ENCODE measurements at places on chromosomes 3 and 15. TPM values are rescaled to one million over a fixed set of nuclear protein-coding genes. Genes with fewer than 3 reads are reported as not detected.

ANKRD63 gene
- total RNA-seq: 0.44 TPM

DNA sequence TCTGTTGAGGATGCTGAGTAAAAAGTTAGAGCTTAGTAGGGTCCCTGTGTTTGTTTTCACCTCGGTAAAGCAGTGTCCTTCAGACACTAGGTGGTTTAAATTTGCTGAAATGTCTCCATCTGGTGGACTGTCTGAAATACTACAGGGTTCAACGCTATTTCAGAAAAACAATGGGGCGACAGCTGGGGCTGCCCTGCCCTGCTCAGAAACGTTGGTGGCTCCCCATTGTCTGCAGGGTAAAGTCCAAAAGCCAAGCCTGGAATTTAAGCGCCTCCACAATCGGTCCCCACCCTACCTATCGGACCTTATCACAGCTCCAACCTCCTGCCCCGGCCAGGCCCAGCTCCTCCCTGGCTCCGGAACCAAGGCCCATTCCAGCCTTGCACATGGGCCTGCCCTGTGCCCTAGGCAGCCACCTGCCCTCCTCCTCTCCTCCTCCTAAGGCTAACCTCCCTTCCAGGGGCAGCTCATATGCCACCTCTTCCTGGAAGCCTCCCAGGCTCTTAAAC lies 4.3 kb upstream of the TSEN2 start:
- no peaks in the 10 kb centered on the region for H3K36me3 ChIP-seq
- no peaks in the 10 kb centered on the region for H3K4me1 ChIP-seq
- no peak overlapping the region for H3K4me3 ChIP-seq
- H3K27ac ChIP-seq: no peak overlapping the region

GRCh38 chr3:194300382-194300758 lies 50.8 kb downstream of the CPN2 start:
- H3K27ac ChIP-seq: peak overlapping the region; percentile 49
- H3K4me1 ChIP-seq: no peaks in the 10 kb centered on the region
- DNase-seq: peak; percentile 90
- no peaks in the 10 kb centered on the region for H3K36me3 ChIP-seq
- H3K27me3 ChIP-seq: no peaks in the 10 kb centered on the region

DNA sequence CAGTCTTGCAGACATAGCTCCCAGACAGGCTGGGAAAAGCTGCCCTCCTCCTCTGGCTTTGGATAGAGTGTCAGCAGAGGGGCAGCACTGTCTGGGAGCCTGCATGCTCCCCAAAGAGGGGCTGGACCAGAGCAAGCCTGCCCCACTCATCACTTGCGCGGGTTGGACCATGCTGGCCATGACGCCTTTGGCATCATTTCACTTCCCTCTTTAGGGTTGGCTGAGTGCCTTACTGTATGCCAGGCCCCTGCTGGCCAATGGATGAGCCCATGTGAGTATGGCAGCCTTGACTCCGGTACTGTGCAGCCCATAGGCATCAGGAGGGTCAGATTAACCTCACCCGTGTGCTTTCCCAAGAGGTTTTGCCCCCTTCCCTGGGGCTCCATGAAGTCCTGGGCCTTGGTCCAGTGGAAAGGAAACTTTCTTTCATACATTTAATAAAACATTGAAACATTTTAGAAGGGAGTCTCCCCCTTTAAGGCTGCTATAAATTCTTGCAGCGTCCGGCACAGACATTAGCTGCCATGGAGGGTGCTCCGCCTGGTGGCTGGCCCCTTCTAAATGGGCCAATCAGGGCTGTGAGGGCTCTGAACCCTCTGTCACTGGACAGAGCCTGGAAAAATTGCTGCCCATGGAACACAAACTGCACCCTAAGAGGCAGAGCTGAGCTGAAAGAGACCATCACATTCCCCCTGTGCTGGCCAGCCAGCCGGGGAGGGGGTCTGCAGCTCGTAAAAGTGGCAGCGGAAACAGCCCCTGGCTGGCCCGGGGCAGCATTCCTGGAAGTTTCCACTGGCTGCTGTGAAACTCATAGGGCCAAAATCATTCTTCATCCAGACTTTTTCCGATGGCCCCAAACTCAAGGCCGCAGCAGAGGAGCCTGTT lies 20.8 kb upstream of the DUSP7 start:
- no peaks in the 10 kb centered on the region for H3K36me3 ChIP-seq
- H3K27me3 ChIP-seq: no peaks in the 10 kb centered on the region
- no peak for DNase-seq
- H3K4me1 ChIP-seq: peaks cover 19% of the 10 kb centered on the region
- H3K4me3 ChIP-seq: no peak overlapping the region

All from right atrium auricular region (tissue), 2 donors.